ENCODE measurements at places on chromosomes 6 and 20. TPM values are rescaled to one million over a fixed set of nuclear protein-coding genes. Genes with fewer than 3 reads are reported as not detected.

CLPSL1 gene
- not detected for total RNA-seq

POM121L2 gene
- not detected for total RNA-seq

COL21A1 gene
- total RNA-seq, result 51.1 TPM

OPRM1 gene
- not detected for total RNA-seq

PHACTR3 gene
- not detected for total RNA-seq

FOXO3 gene
- 75.0 TPM for total RNA-seq

NECAB3 gene
- 27.5 TPM for total RNA-seq

SMPD2 gene
- 9.7 TPM for total RNA-seq
